ENCODE measurements at places on chromosomes 2 and 18.

- no peak for DNase-seq
Observed at GRCh38 chr2:30040147-30040546, 106.7 kb upstream of the YPEL5 start.

DNA sequence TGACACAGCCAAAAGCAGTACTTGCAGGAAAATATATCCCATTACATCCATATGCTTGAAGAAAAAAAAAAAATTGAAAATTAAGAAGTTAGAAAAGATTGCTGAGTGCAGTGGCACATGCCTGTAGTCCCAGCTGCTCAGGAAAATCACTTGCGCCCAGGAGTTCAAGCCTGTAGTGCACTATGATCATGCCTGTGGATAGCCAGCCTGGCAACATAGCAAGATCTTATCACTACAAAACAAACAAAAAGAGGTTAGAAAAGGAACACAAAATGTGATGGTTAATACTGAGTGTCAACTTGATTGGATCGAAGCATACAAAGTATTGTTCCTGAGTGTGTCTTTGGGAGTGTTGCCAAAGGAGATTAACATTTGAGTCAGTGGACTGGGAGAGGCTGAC is 361.9 kb downstream of the NYAP2 start:
- no peak for DNase-seq

DNA sequence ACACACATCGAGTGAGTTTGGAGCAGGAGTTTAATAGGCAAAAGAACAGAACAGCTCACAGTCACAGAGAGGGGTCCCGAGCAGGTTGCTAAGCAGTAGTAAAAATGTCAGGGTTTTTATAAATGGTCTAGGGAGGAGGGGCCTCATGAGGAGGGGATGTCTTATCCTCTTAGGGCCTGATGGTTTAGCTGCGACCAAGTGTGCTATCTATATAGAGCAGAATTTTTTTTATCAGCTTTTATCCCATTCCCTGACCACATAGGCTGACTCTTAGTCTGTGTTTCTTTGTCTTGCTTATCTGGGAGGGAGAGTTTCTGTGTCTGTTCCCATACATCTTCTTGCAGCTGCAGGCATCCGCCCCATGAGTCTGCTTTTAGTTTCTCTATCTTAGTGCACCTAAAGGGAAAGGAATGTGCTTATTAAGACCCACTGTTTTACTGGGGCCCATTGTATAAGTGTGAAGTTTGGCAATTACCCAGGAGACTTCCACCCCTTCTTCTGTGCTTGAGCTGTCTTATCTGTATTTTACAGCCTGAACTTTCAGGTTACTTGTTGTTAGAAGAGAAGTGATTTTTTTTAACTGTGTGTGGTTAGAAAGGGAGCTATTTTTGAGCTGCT is 30.4 kb upstream of the GMCL1 start:
- peak; percentile 28 for DNase-seq

GRCh38 chr2:42102591-42103450 is 55.0 kb downstream of the PKDCC start:
- no peak for DNase-seq
